ENCODE measurements at places on chromosomes 5 and 9.

DNA sequence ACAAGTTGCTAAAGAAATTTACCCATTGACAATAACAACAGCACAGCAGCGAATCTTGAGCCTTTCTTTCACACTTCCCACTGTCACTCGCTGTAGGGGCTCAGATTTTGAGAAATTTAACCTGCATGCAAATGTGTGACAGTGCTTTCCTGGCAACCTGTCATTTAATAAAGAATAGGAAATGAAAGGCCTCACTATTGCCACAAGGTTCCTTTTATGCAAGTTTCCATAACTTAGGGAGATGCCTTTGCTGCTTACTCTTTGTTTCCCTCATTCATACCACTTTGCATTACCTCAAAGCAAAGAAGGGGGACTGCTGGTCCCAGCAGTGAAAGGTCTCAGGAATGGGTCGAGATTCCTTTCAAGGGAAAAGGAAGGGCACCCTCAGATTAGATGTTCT lies 49.5 kb downstream of the PTCD2 start:
- no peak for DNase-seq

GRCh38 chr9:13443346-13444244 lies 164.1 kb upstream of the MPDZ start:
- DNase-seq = no peak

DNA sequence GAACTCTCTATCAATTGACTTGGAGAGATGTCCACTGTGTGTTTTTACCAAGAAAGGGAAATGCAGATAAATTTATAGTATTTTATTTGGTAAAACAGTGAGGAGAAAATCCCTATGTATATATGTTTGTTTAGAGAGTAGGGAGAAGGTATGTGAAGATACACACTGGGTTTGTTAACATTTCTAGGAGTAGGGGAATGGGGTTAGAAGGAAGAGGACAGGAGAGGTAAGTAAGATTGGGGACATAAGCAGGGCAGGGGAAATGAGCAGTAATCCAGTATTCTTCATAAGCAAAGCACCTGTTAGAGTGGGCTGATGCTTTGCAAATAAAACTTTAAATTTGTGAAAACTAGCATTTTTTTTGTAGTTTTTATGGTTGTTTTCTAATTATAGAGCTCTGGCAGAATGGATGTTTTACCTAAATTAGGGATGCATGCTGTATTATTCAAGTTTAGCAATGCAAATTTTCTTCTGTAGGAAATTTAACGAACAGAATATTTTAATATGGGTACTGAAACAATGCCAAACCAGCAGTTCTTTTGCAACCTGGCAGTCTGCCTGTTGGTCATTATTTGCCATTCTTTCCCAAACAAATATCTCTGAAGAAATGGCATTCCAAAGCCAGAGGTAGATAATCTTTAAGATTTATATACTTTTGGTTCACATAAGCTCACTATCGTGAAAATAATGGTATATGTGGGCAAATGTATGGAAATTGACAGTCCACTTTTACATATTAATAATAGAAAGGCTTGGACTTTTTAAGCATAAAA lies 19.4 kb upstream of the DCP2 start:
- DNase-seq = no peak

DNA sequence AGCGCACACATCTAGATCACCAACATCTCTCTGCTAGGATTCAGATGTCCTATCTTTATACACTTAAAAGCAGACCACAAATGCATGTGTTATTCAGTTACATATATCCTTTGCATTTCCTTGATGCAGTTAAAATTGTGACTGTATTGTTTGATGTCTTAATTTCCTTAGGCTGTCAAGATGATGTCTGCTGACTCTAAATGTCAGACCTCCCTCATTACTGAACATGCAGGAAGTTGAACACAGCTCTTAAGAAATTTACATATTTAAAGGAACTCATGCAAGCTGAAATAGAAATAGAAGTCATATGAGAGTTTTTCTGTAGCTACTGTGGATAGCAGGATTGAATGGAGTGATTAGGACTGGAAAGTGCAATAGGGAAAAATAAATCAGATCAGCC lies 336.5 kb upstream of the SEMA6A start:
- DNase-seq = no peak

GRCh38 chr5:115402092-115402491 lies 105.6 kb upstream of the CCDC112 start:
- DNase-seq = no peak

DNA sequence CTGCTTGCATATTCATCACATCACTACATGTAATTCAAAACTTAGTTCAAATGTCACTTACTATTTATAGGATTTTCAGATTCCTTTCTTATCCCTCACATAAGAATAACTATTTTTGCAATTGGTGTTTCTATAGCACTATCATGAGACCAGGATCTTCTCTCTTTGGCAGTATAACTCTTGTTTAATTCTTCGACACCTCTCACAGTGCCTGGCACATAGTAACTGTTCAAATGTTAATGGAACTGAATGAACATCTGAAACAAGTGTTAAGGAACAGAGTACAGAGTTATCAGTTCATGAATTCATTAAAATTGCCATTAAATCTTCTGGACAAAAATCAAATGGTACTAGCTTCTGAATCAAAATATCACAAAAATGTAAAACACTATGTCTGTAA lies 40.0 kb downstream of the FBXL17 start:
- DNase-seq = no peak

DNA sequence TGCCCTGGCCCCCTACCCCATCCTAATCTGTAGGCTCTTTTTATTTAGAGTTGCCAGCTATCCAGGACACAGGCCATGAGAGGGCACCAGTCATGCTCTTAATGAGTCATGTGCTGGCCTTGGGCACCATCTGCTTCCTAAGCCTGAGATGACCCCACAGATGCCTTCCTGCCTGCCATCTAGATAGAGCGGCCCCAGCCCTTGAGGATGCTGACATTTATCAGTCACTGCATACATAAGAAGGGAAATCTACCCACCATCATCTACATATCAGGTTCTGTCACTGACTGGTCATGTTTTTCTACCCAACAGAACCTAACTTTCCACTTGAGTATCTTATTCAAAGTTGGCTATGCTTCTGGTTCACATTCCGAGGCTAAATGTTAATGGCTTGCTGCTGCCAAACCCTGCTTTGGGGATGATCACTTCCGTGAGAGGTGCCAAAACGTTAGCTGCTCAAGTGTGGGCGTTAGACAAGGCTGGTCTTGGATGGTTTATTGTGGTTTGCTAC lies 49.9 kb upstream of the TTC23L start:
- DNase-seq = no peak

GRCh38 chr5:149205625-149206523 lies 64.6 kb downstream of the ABLIM3 start:
- peak; percentile 61 for DNase-seq

- no peak for DNase-seq
Observed at GRCh38 chr5:71943874-71944273, 163.4 kb upstream of the MAP1B start.
